Activated CD8-positive, alpha-beta T cell treated with anti-CD3 and anti-CD28 coated beads for 36 hours (primary cell): ENCODE measurements at places on chromosomes 11 and 22. TPM values are rescaled to one million over a fixed set of nuclear protein-coding genes. Genes with fewer than 3 reads are reported as not detected.
A peak's percentile ranks its signal among the peaks of the same experiment; 100 is the strongest.

DNA sequence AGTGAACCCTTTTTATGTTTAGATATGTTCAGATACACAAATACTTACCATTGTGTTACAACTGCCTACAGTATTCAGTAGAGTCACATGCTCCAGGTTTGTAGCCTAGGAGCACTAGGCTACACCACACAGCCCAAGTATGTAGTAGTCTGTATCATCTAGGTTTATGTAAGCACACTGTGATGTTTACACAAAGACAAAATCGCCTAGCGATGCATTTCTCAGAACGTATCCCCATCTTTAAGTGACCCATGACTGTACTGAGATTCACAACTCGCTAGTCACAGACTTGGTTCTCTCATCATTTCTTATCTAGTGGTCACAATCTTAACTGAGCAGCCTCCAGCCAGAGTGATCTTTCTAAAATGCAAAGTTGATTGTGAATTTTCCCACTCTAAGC, 119.2 kb downstream of the RASSF10 start:
- DNase-seq = no peak

DNA sequence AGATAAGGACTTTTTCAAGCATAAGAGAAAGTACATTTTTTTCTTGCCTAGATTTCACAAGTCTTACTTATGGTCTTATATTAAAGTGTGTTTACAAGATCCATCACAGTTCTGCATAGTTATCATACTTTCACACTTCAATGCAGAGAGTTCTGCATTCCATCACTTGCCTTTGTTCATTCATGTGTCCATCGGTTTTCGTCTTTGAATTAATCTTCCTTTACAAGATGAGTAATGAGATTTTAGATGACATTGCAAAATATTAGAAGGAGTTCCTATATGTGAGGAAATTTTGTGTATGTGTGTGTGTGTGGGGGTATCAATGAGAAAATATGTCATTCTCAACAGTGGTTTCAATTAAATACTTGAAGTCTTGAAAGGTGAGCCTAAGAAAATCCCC, 98.1 kb upstream of the GUCY1A2 start:
- DNase-seq = no peak

DNA sequence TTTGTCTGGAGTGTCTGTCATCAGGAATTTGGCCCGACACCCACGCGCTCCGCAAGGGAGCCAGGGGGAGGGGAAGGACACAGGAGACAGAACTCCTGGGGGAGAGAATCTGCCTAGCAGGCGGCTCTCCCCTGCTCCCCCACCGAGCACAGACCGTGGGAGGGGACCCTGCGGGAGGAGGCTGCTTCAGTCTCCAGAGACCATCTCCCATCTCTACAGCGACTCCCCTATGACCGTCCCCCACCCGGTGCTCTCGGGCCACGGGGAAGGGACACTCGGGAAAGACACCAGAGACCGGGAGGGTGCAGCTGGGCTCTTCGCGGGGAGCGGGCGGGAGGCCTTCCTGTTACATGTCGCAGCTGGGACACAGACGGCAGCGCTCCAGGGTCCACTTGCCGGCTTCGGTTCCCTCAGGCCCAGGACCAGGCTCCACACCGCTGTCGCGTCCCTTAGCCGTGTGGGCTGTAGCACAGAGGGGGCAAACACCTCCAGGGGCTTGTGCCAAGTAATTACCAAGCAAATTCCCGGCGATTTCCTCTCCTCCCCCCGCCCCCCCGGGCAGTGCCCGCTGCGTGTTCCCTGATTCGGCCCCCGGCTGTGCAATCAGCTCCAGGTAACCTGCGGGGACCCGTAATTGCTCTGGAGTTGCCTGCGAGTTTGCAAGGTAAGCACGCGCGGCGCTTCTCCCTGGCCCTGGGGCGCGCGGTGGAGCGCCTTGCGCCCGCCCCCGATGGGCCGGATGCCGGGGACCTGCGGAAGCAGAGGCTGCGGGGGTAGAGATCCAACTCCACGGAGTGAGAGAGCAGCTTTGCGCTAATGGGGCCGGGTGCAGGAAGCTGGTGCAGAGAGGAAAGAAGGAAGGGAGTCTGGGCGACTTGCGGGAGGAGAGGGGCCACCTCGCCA, 155.1 kb upstream of the CADM1 start:
- DNase-seq = no peak

GRCh38 chr11:69683764-69684333, 8.7 kb upstream of the LTO1 start:
- DNase-seq = no peak

NPAS4 gene
- total RNA-seq = 0.11 TPM

MGAT3 gene
- 0.90 TPM for total RNA-seq

DNA sequence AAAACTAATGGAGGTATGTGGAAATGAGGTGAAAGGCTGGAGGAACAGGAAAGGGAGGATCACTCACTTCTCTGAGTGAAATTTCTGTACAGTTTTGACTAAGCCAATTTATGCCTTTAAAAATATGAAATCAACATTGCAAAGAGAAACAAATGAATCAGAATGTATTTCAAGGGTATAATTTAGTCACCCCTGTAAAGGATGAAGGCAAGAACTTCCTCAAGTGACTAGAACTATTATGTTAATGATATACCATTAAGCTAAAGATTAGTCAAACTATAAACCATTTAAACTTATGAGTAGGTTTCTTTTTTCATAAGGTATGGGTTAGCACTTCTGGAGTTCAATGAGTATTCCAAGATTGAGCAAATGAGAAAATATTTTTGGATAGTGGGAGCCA, 184.5 kb upstream of the CHORDC1 start:
- DNase-seq = no peak

- no peak for DNase-seq
These were observed 95.5 kb downstream of the ARHGAP8 start for GRCh38 chr22:44847892-44848291.

CTTN gene
- 8.6 TPM for total RNA-seq

DNA sequence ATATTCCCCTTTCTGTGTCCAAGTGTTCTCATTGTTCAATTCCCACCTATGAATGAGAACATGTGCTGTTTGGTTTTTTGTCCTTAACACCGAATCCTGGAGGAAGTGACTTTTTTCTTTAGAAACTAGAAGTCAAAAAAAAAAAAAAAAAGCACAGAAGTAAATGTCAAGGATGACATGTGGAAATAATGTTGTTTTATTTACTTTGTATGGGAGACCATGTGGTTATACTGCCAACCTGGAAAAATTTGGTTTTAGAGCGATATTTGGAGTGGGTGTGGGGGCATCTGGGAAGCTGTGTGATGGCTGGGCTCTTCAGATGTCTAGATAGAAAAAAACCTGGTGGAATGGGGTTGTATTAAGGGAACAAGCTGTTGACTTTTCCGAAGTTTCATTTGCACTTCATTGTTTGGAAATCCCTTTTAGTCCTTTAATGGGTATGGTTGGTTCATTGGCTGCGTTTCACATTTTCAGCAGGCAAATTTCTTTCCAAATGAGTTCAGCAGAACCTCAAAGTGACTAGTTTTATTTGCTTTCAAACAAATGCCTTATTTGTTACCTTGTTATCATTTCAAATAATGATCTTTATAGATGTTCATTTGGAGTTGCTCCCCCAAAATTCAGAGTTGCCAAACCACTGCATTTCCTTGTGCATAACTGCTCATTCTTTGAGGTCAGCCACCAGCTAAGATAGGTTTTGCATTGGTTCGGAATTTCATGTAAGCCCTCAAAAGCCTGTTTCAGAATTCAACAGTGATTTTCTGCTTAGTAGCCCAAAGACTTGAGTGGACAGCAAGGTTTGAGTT, 508.2 kb downstream of the METTL15 start:
- no peak for DNase-seq

- no peak for DNase-seq
These were observed 58.5 kb upstream of the NTM start for GRCh38 chr11:131311776-131312514.

DNA sequence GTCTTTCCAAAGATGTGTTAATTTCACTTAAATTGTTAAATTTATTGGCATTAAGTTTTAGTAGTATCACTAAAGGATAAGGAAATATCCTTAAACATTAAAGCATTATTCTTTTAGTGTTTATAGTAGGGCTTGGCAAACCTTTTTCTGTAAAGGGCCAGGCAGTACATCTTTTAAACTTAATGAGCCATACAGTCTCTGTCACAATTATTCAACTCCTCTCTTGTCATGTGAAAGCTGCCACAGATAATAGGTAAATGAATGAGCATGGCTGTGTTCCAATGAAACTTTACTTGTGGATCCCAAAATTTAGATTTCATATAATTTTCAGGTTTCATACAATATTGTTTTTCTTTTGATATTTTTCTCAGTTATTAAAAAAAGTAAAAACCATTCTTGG, 268.2 kb upstream of the C11orf87 start:
- DNase-seq = no peak

ABCG4 gene
- not detected for total RNA-seq

UBQLNL gene
- total RNA-seq = 0.25 TPM

SCGB1D2 gene
- total RNA-seq = not detected

DNA sequence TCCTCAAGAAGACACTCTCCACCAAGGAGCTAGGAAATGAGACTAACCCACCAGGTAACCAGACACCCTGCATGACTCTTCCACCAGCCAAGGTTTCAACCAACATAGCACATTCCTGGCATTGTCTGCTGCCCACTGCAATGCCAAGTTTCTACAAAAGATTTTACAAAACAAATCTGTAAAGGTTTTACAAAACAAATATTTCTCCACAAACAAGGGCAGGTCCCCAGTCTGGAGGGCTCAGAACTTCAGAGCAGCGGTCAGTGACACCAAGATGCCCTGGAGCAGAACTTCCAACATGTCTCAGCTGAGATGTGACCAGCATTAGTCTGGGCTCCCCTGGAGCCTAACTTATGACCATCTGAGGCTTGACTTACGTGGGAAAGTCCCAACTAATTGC, 14.0 kb downstream of the GALNT18 start:
- no peak for DNase-seq

DNA sequence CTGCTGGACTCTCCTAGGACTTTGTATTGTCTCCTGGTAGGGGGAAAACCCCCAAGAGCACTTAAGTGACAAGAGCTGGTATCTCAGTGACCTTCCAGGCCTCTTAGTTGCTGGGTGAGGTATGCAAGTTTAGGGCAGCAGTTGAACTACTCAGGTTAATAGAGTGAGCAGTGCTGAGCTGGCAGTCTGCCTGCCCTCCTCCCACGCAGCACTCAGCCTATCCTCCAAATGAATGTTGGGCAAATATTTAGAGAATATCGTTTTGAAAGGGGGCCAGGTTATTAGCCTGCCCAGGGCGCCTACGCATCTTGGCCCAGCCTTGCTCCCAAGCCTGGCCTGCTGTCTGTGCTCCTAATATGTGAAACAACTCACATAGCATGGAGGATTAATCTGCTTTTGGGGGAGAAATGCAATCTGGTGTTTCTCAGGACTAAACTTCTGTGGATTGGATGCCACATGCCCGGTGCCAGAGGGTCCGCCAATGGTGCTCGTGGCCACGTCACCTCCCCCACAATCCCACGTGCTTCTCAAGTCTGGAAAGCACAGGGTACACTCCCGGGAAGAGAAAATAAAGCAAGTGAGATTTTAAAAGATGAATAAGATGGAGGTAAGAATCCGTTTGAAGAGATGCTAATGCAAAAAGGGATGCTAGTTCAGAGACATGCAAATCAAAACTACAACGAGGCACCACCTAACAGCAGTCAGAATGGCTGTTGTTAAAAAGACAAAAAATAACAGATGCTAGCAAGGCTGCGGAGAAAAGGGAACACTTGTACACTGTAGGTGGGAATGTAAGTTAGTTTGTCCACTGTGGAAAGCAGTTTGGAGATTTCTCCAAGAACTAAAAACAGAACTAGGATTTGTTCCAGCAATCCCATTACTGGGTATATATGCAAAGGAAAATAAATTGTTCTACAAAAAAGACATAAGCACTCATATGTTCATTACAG, 67.7 kb downstream of the SPON1 start:
- DNase-seq = no peak

GRCh38 chr22:35555483-35555890, 14.9 kb downstream of the RASD2 start:
- no peak for DNase-seq

APOA4 gene
- total RNA-seq = not detected

- DNase-seq = no peak
These were observed 27.2 kb downstream of the OR52B2 start for GRCh38 chr11:6142936-6143335.

DNA sequence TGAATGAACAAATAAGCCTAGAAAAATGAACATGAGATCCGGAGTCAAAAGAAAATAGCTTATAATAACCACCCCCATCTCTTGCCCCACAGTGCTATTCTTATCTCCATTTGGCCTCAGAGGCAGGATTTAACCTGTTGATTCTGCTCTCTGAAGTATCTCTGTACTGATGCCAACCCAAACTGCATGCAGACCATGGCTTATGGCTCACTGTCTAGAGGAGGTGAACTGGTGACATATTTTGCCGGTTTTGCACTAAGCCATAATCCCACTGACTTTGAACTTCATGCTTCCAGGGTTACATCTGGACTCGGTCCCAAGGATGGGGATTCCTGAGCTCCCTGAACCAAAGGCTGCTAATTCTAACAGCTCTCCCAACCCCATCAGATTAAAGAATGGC, 397.1 kb downstream of the TENM4 start:
- no peak for DNase-seq

DNA sequence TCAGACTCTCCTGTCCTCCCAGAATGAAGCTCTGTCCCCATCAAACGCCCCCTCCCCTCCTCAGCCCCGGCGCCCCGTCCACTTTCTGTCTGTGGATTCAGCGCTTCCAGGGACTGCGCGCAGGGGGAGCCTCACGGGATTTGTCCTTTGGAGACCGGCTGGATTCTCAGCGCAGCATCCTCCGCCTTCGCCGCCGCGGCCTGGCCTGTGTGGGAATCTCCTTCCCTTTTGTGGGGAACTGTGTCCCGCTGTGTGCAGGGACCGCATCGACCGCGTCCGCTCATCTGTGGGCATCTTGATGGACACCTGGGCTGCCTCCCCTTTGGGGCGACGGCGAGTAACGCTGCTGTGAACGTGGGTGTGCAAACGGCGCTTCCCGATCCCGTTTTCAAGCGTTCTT, 1.1 kb upstream of the SCT start:
- DNase-seq = no peak

DNA sequence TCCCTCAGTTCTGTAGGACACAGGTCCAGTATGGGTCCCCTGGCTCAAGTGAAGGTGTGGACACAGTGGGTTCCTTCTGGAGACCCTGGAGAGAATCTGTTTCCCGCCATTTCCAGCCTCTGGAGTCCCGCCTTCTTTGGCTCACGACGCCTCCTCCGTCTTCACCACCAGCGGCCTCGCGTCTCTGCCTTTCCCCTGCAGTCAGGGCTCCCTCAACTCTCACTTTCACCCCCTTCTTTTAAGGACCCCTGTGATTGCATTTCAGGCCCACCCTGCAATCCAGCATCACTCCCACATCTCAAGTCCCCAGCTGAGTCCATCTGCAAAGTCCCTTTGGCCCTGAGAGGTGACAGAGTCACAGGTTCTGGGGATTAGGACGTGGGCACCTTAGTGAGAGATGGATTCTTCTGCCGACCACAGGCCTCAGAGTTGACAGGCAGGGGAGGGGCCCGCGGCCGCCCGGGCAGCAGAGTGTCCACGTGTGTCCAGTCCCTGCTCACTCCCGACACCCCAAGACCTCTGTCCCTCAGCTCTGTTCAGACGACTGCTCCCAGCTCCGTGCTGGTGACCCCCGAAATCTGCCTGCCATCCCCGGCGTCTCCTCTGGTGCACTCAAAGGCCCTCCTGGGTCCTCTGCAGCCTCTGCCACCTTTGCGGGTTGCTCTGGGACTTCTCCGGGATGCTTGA, 36.9 kb upstream of the KRTAP5-7 start:
- no peak for DNase-seq

CLMP gene
- total RNA-seq = 0.09 TPM

MPZL3 gene
- 51.7 TPM for total RNA-seq

- DNase-seq = no peak
These were observed 2.2 kb upstream of the TRIM3 start for GRCh38 chr11:6475936-6476335.

CDC42BPG gene
- total RNA-seq = 0.31 TPM

- DNase-seq = peak; percentile 10
These were observed 689 bp downstream of the RAB39A start for GRCh38 chr11:107928767-107929507.

- no peak for DNase-seq
These were observed 97.5 kb upstream of the ALX4 start for GRCh38 chr11:44407211-44407996.
